Stimulated activated CD4-positive, alpha-beta T cell treated with anti-CD3 and anti-CD28 coated beads, Interleukin-1b, Interleukin-23, amount 100 ng/mL, for 1 hour (primary cell): ENCODE measurements at places on chromosomes 2 and 18.

GRCh38 chr2:45669032-45669486, 17.6 kb downstream of the PRKCE start:
- DNase-seq = no peak

DNA sequence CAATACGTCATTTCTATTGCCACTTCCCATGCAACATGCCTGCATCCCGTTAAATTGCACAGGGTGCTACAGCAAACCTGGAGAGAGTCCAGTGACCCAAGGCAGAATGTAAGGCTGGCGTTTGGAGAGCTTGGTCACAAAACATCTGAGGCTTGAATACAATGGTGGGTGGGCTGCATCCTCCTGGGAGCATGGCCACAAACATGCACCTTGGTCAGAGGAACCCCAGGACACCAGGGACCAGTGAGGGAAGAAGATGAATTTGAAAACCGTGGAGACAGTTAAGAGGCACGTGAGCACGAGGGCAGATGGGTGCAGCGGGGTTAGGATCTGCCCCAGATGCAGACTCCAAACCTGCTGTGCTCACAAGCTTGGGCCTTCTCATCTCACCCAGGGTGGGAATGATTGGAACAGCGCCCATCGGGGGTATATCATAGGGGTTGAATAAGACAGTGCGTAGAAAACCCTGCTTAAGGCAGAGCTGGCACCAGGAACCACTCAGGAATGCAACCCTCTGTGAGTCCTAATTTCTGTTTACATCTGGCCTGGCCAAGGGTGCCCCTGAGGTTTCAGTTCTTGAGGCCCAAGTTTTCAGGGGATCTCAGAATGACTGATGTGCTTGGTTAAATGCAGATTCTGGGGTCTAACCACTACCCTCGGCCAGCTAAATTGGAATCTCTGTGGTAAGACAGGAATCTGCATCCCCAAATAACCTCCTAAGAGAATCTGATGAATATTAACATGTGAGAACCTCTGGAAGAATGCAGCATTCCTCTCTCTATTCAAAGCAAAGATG, 97.2 kb downstream of the ARL4C start:
- DNase-seq = no peak

DNA sequence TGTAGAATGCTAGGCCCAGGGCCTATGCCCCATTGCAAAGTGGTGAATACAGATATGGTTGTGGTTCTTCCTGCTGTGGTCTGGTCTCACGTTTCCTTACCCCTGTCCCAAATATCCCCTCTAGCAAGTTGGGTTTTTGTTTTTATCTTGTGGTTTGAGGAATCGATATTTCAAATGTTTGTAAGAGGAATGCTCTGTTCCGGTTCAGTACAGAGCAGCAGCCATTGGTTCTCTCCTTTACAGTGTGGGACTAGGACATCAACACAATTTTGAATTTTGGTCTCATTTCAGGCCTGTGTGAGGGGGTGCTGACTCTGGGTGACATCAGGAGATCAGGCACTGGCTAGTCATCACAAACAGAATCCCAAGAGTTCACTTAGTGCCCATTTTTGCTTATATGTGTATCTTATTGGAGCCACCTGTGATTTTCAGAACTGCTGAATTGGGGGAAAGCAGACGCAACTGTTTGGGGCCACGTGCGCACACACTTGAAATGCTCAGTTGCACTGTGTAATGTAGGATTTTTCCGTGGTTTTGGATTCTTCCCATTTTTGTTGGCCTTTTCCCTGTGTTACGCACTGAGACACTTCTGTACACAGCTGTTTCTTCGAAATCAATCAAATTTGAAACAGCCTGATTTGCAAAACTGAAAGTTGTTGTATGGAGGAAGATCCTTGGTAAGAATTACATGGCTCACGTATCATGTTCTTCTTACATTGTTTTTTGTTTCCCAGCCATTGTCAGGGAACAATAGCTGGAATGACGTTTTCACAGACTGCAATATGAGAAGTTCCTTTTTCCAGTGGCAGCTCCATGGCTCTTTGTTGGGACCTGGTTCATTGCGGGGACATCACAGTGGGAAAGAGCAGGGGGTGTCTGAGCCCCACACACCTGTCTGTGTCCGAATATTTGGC, 8.6 kb downstream of the SH3BP4 start:
- DNase-seq = no peak

DNA sequence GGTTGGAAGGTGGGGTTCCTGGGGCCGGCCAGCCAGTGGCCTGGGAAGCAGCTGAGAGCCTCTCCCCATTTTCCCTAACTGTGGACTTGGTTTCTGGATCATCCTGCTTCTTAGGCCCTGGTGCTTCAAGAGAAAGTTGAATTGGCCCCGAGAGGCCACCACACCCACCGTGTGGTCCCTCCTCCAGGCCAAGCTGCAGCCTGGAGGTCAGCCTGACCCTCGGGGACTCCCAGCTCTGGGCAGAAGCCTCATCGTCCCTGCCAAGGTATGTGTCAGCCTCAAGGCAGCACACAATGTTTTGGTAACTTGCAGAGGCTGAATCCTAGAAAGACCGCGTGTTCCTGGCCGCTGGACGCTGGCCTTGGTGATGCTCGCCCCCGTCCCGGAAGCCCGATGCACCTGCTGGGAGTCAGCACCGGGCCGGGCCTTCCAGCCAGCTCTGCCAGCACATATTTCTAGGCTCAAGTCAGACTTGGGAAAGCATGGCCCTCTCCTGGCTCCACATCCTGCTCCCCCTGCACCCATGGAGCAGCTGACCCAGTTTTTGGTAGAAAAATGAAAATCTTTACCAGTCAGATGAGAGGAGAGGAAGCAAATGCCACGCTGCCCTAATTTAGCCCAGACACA, 72.6 kb downstream of the ACTR2 start:
- no peak for DNase-seq

DNA sequence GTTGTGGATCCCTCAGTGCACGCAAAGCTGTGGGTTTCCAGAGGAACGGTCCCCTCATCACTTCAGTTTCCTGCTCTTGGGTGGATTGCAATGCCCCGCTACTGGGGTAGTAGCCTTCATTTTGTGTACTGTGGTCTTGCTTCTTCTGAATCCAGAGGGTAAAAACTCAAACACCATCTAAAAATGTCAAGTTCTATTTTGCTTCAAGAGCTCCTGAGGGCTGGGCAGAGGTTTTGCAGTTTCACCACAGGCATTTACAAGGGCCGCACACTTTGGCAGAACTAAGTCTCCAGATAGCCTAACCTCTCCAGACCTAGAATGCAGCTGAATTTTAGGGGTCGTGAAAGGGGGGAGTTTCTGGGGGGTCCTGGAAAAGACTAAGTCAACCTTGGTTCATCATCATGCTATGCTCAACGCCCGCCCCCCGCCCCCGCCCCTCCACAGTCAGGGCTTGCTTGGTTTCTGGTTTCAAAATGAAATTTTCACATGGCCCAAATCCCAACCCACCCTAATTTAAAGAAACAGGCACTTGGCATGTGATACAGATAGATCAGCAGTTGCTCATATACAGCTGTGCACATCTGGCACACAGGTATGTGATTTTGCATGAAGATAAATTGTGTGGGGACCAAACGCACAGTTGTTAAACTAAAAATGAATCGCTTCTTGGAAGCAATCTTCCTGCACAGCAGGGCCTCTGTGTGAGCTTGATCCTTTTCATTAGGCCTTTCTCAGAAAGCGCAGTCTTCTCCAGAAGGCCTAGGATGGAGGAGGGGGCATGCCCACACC, 329.6 kb downstream of the OSR1 start:
- no peak for DNase-seq

GRCh38 chr2:98583276-98583675, 25.0 kb downstream of the COA5 start:
- no peak for DNase-seq

DNA sequence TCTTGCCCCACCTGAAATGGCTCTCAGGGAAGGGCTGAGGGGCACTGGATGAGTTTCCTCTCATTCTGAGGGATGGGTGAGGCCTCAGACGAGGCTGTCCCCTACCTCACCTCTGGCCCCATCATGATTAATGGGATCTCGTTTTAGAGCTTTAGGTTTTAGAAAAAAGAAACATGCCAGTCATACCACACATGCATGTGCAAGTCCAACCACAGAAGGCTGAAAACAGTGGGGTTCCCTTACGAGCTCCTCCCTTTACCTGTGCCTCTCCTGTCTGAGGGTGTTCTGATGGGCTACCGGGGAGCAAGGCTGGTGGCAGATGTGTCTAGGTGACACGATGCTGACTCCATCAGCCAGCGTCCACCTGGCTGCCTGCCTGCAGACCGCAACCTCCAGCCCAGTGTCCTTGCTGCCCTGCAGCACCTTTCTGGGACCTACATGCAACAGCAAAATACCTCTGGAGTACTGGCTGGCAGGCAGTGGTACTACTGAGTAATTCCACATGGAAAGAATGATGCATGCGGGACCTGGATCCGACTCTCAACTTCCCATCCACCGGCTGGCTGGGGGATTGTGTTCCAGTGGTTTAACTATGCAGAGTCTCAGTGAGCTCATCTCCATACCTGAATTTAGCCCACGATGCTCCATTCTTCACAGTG, 9.1 kb upstream of the LYPD6B start:
- no peak for DNase-seq

DNA sequence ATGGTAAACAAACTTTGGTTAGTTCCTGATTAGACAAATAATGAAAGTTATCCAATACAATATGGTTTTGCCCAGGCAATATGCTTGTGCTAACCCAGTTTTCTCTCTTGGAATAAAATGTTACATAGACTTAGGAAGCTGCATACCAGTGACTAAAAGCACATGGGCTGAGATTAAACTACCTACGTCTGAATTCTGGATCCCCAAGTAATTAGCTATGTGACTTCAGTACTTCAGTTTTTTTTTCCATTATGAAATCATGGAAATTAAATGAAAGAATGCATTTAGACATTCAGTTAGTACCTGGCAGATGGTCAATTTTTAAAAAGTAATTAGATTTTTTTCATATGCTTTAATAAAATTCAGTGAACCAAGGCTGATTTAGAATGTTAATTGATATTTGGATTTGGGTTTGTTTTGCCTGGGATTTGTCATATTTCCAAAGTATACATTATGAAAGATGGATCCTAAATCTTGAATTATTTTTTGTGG, 213.9 kb downstream of the PTH2R start:
- no peak for DNase-seq

DNA sequence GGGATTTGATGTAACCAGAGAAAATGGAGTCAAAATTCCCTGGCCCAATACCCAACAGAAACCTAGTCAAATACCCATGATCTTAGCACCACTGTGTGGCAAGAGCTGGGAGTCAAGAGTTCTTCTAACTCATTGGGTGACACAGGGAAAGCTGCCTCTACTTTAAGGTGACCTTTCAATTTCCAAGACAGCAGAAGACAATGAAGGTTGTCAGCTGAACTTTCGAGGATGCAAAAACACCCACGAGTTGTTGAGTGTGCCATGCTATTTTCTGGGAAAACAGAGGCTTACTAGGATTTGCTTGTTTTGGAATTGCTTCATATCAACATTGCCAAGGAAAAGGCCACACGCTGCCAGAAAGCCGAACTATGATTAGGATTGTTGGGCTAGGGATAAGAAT, 61.6 kb upstream of the CYRIA start:
- DNase-seq = no peak

- no peak for DNase-seq
Observed at GRCh38 chr2:159136391-159136790, 150.1 kb downstream of the WDSUB1 start.

DNA sequence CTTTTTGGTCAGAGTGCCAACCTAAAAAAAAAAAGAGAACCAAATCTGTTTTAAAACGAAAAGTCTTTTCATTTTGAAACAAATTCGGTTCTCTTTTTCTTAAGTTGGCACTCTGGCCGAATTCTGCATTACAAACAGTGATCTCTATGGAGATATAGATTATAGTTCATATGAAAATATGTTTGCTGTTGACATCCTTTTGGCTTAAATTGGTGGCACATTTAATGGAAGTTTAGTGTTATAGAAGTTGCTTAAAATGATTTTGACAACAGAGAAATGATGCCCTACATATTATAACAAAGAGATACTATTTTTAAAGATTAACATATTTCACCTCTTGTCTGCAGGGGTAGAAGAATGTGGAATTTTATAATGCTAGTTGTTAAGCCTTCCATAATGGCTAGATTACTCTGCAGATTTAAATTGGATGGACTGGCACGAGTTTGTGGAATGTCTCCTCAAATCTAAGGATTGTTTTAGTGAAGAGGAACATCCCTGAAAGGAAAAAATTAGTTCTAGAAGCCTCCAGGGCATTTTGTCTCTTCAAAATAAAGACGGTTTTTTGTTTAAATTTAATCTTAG, 222.9 kb upstream of the CDH2 start:
- DNase-seq = no peak
